ENCODE measurements at places on chromosomes 5 and 9.
A peak's percentile ranks its signal among the peaks of the same experiment; 100 is the strongest.

DNA sequence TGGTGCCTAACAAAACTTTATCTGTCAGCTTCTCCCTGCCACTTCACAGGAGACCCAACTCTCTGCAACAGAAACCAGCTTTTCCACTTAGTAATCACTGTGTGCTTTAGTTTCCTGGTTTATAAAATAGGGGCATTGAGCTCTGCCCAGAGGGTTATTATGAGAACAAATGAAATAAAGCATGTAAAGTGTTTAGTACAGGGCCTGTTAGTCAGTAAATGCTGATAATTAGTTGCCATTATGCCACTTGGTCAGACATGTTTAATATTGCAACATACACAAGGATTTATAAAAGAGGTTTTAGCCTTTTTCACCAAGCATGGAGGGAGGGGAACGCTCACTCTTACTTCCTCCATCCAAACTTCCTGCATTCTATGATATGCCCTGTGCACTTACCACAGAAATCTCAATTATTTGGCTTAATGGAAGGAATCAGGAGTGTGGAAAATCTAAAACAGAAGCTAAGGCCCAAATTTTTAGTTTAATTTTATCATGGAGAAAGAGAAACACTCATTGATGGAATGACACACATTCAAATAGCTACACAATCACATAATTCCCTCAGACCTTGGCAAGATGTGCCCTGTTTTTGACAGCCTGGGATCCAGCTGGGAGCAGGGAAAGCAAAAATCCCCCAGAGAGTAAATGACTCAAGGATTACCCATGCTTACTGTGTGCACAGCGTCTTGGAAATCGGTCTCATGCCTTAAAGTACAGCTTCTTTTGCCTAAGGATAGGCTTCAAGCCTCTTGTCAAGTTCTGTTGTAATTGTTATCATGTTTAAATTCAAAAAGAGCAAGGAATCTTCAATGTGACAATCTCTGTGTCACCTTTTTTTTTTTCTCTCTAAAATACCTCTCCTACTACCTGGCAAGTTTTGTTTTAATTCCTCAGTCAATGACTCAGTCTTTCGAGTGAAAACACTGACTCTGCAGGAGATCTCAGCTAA is 34.0 kb downstream of the ZNF474 start:
- no peak for DNase-seq

- DNase-seq: no peak
These were observed 436.0 kb upstream of the CDH9 start for GRCh38 chr5:27474395-27474794.

DNA sequence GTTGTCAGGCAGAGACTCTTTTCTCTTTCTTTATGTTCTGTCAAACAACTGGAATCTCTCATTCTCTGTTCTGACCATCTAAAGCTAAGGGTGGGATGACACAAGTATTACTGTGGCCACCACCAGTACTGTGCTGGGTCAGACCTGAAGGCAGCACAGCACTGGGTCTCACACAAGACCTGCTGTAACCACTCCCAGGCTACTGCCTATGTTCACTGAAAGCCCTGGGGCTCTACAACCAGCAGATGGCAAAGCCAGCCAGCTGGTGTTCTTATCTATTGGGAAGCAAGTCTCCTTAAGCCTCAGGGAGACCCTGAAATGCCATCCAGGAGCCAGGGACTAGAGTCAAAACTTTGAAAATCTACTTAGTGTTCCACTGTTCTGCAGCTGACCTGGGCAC is 189.5 kb downstream of the SLCO4C1 start:
- DNase-seq: no peak

- DNase-seq: no peak
These were observed 168.9 kb downstream of the MAPKAP1 start for GRCh38 chr9:125538092-125538473.

- DNase-seq: no peak
These were observed 1.3 kb downstream of the ARAP3 start for GRCh38 chr5:141680751-141681201.

DNA sequence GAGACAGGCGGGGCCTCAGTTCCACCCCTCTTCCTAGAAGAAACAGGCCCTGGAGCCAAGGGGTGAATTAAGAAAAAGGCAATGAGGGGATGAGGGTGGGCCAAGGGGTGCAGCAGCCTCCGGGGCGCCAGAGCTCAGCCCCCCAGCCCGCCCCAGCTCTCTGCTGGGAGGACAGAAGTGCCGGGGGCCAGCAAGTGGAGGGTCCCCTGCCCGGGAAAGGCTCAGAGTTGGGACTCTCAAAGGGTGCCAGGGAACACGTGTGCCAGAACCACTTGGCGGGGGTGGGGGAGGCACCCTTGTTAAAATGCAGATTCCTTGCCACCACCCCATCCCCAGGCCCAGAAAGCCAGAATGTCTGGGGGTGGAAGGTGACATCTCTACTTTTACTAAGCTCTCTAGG is 67.6 kb upstream of the BARHL1 start:
- no peak for DNase-seq

GRCh38 chr5:179165421-179166170 is 105.4 kb downstream of the ZNF354C start:
- DNase-seq: no peak

GRCh38 chr9:37290940-37291485 is 131.5 kb upstream of the GRHPR start:
- peak; percentile 39 for DNase-seq

DNA sequence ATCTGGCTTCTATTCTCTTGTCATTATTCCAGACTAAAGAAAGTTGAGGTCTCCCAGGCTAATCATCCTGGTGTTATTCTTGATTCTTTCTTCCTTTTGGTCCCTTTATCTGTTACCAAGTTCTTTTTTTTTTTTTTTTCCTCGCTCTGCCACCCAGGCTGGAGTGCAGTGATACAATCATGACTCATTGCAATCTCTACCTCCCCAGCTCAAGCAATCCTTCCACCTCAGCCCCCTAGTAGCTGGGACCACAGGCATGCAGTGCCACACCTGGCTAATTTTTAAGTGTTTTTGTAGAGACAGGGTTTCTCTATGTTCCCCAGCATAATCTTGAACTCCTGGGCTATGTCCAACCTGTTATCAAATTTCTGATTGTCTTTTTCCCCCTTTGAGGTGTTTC is 126.6 kb upstream of the DHFR start:
- DNase-seq: no peak

DNA sequence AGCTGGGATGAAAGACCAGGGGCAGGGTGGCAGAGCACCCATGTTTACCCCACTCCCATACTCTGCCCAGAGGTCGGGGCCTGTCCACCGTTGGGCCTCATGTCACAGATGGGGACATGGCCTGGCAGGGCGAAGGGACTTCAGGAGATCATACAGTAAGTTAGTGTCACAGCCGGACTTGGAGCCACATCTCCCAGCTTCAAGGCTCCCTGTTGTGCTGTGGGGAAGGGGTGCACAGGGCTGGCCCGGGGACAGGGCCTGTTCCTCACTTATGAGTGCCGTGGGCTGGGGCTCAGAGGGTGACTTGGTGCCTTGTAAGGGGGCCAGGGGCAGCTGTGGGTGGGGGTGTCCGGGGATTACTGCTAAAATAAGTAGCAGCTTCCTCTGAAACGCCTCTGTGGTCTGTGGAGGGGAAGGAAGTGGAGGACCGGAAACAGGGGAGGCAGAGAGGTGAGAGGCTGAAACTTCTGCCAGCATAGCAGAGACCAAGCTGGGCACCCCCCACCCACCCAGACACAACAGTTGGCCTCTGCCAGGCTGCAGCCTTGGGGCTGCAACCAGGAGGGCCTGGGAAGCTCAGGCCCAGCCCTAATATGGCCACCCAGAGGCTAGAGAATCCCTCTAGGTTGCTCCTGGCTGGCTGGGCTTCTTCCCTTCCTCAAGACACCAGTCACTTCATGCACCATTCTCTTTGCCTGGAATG is 41.1 kb upstream of the NEK6 start:
- DNase-seq: peak; percentile 88

DNA sequence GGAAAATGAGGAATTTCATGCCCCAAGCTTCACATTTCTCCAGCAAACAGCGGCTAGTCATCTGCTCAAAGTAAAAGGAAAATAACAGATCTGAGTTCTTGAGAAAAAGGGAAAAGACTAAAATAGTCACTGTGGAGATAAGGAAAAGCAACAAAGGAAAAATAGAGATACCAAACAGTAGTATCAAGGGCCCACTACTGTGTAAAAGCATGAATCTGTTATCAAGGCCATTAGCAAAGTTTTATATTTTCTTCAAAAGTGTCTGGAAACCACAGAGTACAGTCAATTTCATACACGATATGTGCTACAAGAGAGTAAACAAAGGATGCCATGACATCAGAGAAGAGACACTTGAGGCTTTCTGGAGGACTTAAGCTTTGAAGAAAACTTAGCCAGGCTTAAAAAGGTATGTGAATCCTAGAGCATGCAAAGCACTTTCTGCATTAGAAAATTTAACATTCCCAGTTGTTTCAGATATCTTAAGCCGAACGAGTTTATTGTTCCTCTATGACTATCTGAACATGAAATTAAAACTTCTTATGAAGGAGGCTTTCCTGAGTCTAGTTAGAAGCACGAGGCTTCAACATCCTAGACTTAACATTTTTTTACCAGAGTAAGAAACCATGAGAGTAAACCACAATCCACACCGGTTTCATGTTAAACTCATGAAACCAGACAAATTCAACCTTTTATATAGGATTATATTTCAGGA is 1.2 kb downstream of the TTC33 start:
- peak; percentile 22 for DNase-seq

DNA sequence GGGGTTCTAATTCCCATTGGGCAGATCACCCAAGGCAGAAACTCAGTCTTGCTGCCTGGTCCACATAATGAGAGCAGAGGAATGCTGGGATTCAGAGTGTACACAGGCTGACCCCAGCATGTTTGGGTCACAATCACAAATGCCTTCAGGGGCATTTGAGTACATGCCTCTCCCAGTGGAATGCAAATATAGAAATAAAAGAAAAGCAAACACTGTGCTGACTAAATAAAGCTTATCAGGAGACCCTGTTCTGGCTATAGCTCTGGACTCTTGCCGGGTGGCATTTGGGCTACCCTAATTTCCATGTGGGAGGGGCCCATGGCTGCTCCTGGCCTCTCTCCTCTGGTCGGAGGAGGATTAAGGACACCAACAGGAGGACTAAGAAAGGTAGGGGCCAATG is 121.4 kb downstream of the DOCK8 start:
- DNase-seq: no peak

DNA sequence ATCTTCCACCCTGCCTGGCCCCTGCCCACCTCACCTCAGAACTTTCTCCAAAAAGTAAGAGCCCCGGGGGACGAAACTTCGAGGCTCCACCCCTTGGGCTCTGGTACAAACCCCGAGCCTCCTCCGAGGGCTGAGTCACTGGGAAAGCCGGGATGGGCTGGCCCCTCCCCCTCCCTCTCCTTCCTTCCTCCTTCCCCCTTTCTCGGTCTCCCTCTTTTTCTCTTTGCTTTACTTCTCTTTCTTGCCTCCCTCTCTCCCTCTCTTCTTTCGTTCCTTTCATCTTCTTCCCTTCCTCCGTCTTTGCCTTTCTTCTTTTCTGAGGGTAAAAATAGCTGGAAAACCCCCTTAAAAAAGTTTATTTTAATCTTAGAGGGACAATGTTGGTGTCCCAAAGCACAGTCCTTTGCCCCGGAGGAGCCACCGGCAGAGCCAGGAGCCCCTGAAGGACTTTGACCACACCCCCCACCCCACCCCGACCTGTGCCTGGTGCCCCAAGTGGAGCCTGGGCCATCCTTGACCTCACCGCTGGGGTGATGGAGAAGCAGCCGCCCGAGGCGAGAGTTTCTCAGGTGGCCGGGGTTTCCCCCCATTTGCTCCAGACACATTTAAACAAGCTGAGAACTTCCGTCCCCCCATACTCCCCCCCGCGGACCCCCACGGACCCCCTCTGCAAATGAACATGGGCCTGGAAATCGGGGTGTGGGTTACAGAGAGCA is 5.7 kb upstream of the NOTCH1 start:
- peak; percentile 72 for DNase-seq
